ENCODE measurements at places on chromosomes 7 and 10.
A peak's percentile ranks its signal among the peaks of the same experiment; 100 is the strongest.

DNA sequence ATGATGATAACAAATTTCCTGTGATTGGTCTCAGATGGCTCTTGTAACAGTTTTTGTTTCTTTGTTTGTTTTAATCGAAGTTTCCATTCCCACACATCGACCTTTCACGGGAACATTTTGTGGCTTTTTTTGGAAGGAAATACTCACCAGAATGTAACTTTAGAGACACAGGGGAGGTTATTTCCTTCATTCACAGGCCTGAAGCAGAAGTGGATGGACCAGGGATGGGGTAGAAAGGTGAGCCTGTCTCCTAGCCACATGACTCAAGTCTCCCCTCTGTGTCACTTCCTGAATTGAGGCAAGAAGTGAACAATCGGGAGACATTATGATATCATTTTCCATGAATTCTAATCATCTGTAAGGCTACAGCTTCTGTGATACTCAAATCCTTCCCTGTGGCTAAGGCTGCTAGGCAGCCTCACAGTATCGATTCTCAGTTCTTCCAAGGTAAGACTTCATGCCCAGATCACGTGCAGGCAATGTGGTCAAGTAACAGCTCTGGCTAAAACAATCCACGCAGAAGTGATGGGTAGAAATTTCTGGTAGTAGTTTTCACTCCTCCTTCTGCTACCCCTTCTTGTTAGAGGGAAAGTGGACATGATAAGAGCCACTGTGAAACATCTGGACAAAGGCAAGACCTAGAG is 203.9 kb upstream of the NEBL start:
- peak; percentile 61 for DNase-seq

DNA sequence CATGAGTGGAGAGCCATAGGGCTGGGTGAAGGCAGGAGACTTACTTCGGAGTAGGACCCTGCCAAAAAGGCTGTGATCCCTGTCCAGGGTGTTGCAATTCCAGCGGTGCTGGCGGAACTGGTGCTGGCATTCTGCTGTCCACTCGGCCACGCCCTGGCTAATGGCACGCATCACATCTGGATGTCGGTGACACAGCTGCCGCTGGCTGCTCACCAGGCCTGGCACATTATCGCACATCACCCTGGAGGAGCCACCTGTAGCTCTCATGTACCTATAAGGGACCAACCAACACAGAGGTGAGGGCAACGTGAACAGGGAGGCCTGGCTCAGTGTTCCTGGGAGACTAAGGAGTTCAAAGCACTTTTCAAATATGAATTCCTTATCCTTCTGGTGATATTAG is 2.3 kb downstream of the WNT2 start:
- DNase-seq = no peak

DNA sequence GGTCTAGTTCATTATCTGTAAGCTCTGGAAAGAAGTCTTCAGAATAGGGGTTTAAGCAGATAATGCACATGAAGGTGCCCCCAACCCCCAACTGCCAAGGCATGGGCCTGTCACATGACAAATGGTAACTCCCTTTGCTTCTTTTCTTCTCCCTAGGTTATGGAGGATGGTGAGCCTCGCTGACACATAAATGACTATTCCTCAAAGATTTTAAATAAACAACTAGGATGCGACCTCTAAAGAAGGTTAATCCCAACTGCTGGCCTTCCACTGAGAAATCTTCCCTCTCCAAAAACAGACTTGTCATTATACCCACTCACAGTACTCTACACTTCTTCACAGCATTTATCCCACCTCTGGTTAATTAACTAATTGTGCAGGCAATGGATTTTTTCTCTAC is 75.7 kb upstream of the FAM133B start:
- DNase-seq = no peak

DNA sequence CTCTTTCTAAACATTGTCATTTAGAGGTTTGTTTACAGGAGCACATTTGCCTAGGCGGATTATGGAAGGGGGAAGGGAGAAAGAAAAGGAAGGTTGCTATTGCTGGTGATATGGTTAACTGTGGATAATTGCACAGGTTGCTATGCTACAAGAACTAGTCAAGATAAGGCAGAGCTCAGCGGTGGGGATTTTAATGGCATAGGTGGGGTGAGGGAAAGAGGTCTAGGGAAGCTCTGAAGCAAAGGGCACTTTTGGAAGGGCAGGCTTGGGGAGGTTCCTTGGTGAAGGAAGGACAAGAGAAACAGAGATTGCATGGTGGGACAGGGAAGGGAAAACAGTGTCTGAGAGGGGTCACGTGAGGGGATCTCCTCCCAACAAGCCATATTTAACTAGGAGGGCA is 19.5 kb downstream of the HYAL4 start:
- no peak for DNase-seq

- DNase-seq = no peak
These were observed 8.6 kb downstream of the ZSCAN25 start for GRCh38 chr7:99625321-99625720.

GRCh38 chr10:32379950-32380551 is 33.1 kb upstream of the EPC1 start:
- no peak for DNase-seq

DNA sequence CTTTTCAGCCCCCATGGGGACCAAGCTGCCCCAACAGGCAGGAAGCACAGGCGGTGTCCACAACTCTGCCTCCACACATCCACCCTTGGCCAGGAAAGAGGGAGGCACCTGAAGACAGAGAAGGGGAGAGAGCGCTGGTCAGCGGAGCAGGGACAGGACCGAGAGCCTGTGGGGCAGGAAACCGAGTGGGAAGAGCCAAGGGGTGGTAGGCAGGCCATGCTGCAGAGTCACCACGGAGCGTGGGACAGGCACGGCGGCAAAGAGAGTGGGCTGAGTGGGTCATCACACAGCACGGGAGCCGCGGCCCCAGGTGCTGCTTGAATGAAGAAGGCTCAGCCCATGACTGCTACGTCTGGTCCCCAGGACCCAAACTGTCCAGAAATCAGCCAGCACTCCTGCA is 109.8 kb downstream of the PTPRN2 start:
- DNase-seq = no peak

DNA sequence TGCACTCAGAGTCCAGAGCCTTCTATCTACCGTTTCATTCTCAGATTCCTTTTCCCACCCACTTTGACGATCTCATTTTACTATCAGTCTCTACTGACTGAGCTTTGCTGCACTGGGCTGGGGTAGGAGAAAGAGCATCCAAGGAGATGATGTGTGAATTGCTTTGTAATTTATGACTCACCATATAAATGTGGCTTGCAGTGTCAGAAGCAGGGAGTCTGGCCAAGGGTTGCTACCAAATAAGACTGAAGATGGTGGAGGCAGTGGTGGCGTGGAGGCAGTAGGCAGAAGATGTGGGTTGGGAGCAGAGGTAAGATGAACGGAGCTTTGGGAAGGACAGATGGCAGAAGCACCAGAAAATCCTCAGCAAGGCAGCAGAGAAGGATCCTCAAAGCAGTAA is 73.3 kb upstream of the AGK start:
- DNase-seq = no peak

DNA sequence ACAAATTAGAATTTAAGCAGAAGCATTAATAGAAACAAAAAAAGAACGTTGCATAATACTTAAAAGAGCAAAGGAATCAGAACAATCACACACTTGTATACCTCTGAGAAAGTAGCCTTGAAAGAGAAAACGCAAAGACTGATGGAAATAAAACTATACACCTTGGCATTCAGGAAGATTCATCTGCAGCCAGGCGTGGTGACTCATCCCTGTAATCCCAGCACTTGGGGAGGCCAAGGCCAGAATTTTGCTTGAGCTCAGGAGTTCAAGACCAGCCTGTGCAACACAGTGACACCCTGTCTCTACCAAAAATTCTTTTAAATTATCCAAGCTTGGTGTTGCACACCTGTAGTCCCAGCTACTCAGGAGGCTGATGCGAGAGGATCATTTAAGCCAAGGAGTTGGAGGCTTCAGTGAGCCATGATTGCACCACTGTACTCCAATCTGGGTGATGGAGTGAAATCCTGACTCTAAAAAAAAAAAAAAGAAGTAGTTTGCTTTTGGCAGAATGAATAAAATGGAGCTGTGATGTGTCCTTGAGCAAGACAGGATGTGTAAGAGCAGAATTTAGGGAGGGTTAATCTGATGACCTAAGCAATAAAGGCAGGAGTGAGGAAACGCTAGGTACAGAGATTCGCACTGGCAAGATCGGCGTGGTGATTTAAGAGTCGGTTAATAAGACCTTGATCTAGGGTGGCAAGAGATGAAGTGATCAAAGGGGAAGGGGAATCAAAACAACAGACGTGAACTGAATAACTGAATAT is 75.8 kb upstream of the NRP1 start:
- DNase-seq = no peak

DNA sequence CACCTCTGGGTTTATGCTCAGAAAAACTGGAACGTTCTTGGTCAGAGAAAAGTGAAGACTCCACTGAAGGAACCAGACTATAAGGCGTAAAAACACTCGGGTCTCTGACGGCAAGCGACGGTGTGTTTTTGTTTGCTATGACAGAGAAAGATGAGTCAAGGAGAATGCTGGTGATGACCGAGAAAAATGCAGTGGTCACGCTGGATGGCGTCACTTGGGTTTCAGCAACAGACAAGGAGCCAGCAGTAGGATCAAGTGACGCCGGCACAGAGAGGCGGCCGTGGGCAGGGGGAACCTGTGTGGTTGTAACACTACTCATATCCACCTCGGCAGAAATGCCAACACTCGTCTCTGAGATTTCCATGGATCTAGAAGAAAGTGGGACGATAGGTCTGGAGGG is 63.4 kb downstream of the KIAA1549 start:
- no peak for DNase-seq

DNA sequence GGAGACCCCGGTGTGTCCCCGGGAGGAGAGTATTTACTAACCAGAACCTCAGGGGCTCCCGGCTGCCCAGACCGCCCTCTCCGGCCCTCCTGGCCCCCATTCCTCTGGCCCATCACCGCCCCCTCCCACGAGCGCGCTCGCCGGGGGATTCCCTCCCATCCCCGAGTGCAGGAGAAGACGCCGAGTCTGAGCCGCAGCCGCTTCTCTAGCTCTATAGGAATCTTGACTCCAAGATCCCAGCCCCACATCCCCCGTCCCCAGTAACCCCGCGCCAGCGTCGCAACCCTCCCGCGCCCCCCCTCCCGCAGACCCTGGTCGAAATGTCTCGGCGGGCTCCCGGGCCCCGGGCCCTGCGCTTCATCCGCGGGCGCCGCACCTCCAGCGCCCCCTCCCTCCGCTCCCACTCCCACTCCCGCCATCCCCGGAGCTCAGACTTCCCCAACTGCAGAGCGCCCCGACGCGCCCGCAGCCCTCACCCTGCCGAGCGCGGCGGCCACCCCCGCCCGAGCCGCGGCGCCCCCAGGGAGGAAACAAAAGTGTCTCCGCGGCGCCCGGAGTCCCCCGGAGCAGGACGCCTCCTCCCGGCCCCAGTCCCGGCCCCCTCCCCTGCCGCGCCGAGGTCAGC is 541 bp downstream of the ELMO1 start:
- no peak for DNase-seq

GRCh38 chr10:80530251-80530650 is 7.5 kb upstream of the SH2D4B start:
- DNase-seq = no peak

GRCh38 chr7:115229401-115230105 is 307.7 kb downstream of the MDFIC start:
- peak; percentile 70 for DNase-seq

DNA sequence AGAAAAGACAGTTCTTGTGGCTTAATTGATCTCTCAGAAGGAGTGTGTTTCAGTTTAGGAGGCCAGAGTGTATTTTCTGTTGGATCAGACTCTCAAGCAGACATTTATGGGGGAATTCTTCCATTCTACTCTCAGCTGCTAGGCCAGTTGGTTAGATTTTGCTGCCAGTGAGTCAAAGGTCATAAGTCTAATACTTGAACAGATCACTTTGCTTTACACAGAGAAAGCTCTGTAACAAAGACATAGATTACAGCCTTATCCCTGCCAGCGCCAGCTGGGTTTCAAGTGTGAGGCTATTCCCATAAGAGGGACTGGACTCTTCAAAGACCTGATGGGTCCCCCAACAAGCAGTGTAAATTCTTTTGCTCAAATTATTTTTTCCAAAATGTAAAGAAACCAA is 145.6 kb upstream of the SEMA3C start:
- DNase-seq = no peak

- DNase-seq = peak; percentile 55
These were observed 55.8 kb upstream of the KIF5B start for GRCh38 chr10:32112055-32112454.

DNA sequence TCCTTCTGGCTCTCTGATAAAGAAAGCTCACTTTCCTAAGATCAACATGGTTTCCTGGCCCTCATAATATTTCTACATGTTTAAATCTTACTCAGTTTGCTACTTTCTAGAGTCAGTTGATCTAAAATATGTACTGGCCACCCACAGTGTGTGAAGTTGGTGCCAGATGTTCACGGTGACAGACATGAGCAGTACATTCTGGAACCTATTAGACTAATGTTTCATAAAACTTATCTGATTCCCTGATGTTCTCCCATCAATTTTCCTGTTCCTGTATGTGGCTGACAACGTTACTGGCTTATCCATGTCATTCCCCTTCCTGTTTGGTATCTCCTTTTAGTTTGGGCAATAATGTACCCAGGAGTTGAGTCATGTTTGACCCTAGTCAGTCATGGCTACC is 13.7 kb upstream of the CPVL start:
- no peak for DNase-seq

- no peak for DNase-seq
These were observed 25.9 kb downstream of the MICALL2 start for GRCh38 chr7:1433128-1433920.

- DNase-seq = peak; percentile 28
These were observed 101.0 kb upstream of the AGR3 start for GRCh38 chr7:16982640-16983350.

- peak; percentile 40 for DNase-seq
These were observed 44.3 kb downstream of the PFKP start for GRCh38 chr10:3111621-3112163.

GRCh38 chr10:62831346-62831745 is 15.2 kb upstream of the EGR2 start:
- DNase-seq = peak; percentile 90

GRCh38 chr7:96921231-96921630 is 84.1 kb upstream of the DLX6 start:
- no peak for DNase-seq

GRCh38 chr10:129126982-129127381 is 340.1 kb upstream of the MGMT start:
- DNase-seq = no peak

DNA sequence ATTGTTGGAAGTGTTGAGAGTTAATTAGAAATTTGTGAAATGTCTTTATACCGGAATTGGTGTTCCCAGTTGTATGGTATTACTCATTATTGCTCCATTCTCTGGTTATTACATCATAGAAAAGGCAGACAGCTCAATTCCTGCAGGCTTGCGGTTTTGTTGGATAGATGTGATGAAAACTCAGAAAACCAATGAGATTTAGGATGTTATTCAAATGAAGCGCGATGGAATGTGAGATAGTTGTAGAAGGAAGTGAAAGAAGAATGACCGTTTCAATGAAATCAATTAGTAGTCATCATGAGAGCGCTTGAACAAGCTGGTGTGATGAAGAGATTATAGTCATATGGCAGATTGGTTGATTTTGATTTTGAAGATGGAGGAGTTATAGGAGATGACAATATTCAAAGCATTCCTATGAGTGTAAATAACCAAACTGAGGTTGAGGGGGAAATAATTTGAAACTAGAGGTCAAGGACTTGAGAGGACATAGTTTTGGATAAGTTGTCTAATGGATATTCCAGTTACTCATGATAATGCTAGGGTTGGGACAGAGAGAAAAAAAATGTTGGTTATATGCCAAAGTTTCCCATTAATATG is 991.5 kb downstream of the NRG3 start:
- no peak for DNase-seq

Measured in astrocyte of the cerebellum (primary cell).